ENCODE measurements at places on chromosomes 12 and 14. TPM values are rescaled to one million over a fixed set of nuclear protein-coding genes. Genes with fewer than 3 reads are reported as not detected.

Gene SLC25A47
- not detected for total RNA-seq

Gene IRAK3
- 0.22 TPM for total RNA-seq

Gene AICDA
- total RNA-seq: not detected

Gene JPH4
- 0.22 TPM for total RNA-seq

Gene SMCO2
- total RNA-seq: not detected

Gene GLI1
- 0.76 TPM for total RNA-seq

Gene A2M
- total RNA-seq: not detected

Gene NTN4
- 78.1 TPM for total RNA-seq

Gene RHOJ
- total RNA-seq: 0.39 TPM

Gene KRT6C
- total RNA-seq: 6.3 TPM
